Activated CD8-positive, alpha-beta T cell treated with anti-CD3 and anti-CD28 coated beads for 36 hours (primary cell): ENCODE measurements at places on chromosomes 7 and 10.

DNA sequence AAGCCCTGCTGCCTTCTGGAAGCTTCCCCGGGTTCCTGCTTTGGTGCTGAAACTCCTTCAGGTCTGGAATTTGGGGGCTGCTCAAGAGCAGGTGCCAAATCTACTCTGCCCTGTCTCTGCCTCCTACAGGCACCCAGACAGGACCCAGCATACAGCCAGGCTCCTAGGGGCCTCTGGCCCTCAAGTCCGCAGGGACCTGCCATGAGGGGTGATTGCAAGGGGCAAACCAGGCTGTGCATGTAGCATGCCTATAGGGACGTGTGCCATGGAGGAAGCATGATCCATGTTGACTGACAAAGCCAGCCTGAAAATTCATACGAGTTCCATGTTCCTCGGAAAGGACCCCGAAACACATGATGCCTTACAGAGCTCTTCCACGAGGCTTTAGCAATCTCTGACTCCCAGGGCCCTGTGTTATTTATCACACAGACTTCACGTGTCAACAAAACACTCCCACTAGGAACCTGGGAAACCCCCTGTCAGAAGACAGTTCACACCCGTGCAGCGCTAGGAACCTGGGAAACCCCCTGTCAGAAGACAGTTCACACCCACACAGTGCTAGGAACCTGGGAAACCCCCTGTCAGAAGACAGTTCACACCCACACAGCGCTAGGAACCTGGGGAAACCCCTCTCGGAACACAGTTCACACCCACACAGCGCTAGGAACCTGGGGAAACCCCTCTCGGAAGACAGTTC is 75.3 kb upstream of the DNAAF5 start:
- peak; percentile 40 for DNase-seq

DNA sequence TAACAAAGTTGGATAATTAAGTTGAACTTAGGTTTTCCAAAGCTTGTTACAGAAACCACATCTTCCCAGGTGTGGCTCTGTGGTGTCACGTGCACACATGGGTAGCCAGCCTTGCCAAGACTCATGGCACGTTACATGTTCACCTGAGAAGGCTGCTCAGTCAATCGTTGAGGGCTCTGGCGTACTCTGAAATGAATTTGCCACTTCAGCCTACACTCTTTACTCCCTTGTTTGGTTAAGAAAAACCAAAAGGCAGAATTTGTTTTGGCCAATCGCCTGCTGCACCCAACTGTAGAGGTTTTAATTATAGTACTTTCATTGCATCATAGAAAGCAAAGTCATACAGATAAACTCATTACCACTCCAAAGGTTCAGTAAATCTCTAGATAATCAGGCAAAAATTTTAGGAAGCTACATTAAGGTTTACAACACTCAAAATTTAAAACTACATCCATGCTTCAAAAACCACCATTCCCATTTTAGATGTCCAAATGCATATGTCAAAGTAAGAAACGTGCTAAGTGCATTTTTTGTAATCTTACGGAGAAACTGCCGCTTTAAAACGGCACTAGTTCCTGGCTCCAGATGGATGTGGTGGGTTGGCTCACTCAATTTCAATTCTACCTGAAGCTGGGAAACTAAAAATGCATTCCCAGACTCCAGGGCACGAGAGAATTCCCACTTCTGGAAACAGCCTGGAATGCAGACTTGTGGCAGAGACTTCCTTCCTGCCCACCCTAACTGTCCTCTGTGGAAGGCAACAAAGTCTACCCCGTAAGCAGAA is 88.4 kb downstream of the DIP2C start:
- DNase-seq, result no peak

GRCh38 chr10:47025540-47026300 is 114.5 kb downstream of the PTPN20 start:
- DNase-seq, result no peak

DNA sequence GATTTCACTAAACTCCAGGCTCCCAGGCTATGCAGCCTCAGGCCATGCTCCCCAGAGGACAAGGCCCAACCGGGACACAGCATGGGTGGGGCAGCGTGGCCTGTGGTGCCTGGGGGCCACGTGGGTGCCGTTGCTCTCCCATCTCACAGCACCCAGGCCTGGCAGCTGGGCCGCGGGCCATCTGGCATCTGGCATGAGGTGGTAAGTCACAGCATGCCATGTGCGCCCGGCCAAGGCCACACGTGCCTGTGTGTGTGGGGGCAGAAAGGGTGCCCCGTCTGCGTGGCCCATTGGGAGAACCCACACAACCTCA is 204.1 kb downstream of the EBF3 start:
- no peak for DNase-seq

- DNase-seq, result no peak
Measured at GRCh38 chr7:131090886-131091692, 236.6 kb upstream of the MKLN1 start.

- no peak for DNase-seq
Measured at GRCh38 chr7:140908361-140908760, 16.4 kb downstream of the BRAF start.

- DNase-seq, result no peak
Measured at GRCh38 chr10:121240556-121240955, 357.7 kb downstream of the FGFR2 start.

GRCh38 chr10:79438699-79439085 is 6.7 kb downstream of the ZCCHC24 start:
- DNase-seq, result no peak

- DNase-seq, result no peak
Measured at GRCh38 chr10:66917104-66917503, 8.7 kb upstream of the LRRTM3 start.

GRCh38 chr10:52066383-52066782 is 247.7 kb upstream of the DKK1 start:
- no peak for DNase-seq

GRCh38 chr7:56028942-56029630 is 22.2 kb downstream of the PSPH start:
- DNase-seq, result no peak

DNA sequence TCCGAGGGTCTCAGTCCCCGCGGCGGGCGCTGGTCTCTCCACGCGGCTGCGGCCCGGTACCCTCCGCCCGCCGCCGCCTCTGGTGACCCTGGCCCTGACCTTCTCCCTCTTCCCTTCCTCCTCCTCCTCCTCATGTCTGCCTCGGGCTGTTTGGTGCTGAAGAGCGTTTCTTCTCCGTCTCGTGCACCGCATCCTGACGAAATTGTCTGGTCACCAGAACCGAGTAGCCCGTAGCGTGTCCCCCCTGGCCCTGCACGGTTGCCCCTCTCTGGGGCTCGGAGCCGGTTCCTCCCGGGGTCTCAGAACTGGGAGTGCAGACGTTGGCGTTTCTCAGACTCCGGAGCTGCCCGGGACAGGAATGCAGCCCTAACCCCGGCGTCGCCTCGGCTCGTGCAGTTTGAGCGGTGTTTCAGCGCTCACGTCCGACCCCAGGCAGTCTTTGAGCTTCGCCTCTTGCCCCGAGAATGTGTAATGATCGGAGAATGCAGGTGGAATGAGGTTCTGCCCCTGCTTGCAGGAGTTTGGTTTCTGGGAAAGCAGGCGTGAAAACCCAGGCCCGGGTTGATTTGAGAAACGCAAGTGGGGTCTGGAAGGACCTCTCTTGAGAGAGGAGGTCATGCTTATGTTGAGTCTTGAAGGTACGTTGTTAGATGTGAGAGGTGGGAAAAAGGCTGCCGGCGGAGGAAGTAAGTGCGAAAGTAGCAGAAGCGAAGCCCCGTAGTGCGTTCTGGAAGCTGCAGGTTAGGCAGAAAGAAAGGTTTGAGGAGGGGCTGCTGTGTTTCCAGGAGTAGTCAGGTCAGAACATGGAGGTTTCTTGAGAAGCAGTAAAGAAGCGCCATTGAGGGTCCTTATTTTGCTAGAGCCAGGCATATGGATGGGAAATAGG is 743 bp downstream of the RBM17 start:
- DNase-seq, result peak; percentile 48

- no peak for DNase-seq
Measured at GRCh38 chr7:155851892-155852291, 39.6 kb upstream of the SHH start.

DNA sequence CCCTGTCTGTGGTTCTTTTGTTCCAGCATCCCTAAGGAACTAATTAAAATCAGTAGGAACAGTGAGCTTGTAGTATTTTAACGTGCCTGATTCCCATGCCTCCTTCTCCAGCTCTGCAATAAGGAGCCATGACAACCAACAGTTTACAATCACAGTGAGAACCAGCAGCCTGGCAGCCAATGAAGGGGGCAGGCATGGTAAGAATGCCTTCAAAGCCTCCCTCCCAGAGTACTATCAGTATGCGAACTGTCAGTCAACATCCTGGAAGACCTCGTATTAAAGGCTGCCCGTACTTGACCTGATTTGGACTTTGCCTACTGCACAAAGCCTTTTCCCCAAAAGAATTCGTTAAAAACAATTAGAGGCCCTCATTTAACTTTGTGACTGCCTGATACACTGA is 7.7 kb downstream of the ZPBP start:
- no peak for DNase-seq

DNA sequence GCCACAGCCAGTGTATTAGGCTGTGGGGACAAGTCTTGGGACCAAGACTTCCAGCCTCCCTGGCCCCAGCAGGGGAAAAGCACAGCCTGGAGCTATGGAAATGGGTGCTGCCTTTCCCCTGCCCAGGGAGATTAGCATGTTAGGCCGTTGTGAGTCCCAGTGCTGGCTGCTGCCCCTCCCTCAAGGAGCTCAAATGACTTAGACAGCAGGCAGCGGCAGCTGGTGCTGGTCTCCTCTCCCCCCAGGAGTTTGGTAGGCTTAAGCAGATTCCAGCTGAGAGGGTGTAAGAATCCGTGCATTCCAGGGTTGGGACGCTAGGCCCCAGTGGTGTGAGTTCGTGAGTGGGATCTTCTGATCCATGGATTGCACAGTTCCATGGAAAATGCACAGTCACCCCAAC is 301.5 kb upstream of the PHF14 start:
- DNase-seq, result no peak

DNA sequence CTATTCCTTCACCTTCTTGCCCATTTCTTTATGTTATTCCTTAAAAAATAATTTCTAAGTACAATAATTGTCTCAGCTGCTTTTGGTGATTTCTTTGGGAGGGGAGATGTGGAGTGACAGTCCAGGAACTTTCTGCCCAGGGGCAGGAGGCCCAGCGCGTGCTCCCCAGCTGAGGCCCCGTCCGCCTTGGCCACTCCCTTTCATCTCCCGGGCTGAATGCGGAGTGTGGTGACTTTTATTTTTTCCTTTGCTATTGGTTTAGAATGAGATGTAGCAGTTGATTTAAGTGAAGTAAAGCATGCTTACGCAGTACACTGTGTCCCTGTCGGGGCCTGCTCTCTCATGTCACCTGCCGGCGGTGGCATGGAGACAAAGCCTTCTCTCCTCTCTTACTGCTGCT is 141.6 kb downstream of the MGMT start:
- no peak for DNase-seq

GRCh38 chr10:64115471-64115870 is 594.3 kb downstream of the REEP3 start:
- no peak for DNase-seq

DNA sequence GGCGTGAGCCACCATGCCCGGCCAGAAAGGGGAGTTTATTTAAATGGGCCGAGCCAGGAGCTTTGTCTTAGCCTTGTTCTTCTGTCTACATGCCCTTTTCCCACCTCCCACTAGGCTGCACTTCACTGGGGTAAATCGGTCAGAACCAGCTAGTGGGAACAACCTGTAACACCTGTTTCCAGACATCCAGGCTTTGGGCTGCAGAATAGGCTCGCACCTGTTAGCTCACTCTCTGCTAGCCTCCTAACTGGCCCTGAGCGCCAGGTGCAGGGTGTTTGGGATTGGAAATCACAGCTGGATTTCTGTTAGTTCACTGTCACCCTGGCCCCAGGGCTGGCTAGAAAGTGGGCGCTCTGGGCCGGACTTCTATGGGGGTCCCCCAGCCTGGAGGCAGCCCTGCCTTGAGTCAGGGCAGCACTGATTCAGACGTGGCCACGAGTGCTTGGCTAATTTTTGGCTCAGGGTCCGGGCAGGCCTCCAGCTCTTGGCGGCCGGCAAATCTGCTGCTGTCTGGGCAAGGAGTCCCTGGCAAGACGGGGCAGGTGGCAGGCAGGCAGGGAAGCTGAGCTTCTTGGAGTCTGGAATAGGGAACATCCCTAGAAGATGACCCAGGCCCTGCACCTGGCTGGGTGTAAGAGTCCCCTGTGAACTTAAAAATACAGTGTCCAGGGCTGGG is 48.6 kb downstream of the GTF2IRD1 start:
- no peak for DNase-seq

GRCh38 chr7:46208635-46209525 is 287.8 kb upstream of the IGFBP3 start:
- no peak for DNase-seq

GRCh38 chr7:132575419-132575981 is 770 bp downstream of the PLXNA4 start:
- DNase-seq, result peak; percentile 37

DNA sequence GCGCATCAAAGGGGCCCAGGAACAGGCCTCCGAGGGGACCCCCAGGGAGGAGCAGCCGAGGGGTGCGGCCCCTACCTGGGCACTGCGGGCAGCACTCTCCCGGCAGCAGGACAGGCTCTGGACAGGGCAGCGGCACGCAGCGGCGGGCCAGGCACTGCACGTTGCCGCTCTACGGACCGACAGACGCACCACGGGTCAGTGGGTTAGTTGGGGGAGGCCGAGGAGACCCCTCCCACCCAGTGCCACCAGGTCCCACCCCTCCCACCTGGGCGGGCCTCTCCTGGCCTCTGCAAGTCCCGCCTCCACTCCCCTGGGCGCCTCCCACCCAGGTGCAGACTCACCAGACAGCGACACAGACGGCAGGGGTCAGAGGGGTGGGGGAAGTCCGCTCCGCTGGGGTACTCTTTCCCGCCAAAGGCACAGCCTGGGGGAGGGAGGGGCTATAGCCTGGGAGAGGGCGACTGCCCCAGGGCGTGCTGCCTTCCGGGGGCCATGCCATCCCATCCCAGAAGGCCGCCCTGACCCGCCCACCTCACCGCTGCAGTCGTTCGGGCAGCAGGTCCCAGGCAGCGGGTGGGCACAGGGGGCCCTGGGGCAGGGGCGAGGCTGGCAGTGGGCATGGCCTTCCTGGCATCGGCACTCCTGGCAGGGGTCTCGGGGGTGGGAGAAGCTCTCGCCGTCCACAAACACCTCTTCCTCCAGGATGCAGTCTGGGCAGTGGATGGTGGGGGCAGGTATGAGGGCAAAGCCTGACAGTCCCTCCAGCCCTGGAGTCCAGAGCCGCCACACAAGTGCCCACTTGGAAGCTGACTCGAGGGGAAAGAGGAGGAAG is 19.2 kb downstream of the KCP start:
- peak; percentile 33 for DNase-seq

DNA sequence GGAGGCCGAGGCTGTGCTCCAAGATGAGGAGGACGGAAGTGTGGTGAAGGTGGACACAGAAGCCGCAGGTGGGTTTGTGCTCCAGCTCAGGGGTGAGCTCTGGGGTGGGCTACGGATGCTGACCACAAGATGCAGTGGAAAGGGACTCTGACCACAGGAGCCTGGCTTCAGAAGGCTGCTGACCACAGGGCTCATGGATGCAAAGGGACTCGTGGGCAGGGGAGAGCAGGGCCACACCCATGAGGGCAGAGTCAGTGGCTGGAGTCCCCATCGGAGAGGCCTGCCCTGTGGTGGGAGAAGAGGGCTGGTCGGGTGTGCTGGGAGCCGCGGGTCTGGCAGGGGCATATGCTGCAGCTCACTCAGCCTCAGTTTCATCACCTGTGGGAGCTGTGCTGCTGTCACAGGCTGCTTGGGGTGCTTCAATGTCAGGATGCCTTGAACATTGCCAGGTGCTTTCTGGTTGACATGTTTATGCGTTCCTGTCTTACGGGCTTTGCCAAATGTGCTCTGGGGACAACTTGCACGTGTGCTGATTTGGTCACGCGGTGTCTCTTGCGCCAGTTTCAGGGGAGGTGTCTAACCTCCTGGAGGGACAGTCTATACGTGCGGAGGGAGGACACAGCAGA is 13.7 kb downstream of the SCART1 start:
- DNase-seq, result no peak

- DNase-seq, result no peak
Measured at GRCh38 chr10:69697006-69697405, 67.0 kb downstream of the FAM241B start.
